HuH-7.5 (cell line): ENCODE measurements at places on chromosomes 5 and 9.

DNA sequence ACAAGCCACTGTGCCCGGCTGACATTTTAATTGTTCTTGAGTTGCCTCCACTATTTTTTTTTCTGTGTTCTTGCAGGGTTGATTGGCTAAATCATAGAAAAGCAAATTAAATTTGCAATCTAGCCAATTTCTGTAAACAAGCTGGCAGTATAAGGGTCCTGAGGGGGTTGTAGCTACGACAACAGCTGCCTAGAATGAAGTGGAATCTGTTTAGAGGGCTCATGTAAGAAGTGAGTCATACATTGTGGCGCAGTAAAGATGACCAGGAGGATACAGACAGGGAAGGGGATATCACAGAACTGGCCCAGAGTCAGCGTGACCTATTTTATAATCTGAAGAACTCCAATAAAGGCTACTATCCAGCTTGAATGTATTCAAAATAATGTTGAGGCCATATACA is 82.2 kb upstream of the TLE1 start:
- no peak for DNase-seq

- no peak for DNase-seq
Observed at GRCh38 chr9:80061940-80062339, 490.2 kb downstream of the TLE4 start.

DNA sequence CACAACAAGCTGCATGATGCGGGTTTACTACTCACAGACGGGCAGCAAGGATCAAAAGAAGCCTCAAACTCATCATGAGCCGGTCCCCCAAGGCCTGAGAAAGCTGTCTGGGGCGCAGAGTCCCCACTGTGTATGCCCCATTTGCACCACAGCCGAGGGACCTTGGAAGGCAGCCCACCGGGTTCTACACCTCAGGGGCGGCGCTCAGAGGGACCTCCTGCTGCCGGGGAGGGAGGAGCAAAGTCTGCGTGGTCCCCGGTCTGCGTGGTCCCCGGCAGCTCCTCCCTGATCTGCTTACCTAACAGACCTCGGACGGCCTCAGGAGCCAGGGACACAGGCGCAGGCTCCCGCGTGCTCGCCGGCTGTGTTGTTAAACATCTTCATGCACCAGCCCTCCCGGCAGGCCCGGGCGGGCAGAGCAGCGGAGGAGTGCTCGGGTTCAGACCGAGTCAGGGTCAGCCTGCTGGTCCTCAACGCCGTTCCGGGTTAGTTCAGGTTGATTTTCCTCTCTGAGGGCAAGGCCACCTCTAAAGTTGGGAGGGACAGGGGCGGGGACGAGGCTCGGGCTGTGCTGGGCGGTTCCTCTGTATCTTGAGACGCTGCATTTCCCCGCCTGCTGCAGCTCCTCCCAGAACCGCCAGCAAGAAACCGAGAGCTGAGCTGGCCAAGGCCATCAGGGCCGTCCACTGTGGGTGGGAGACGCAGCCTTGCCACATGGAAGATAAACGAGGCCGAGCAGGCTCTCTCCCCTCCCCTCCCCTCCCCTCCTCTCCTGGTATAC is 74.6 kb downstream of the MRPL36 start:
- DNase-seq = no peak

DNA sequence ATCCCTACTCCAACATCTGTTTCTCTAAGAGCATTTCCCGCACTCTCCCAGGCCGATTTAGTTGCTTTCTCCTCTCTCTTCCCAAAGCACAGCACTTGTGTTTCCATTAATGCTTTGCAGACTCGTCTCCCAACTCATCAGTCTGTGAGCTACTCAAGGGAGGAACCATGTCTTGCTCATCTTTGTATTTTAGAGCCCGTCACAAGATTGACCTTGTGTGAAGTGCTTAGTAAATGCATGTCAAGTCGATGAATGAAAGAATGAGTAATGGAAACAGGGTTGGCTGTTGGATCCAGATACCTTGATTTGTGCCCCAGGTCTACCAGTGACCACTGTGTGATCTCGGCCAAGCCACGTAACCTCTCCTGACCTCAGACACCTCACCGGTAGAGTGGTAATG is 99.3 kb downstream of the KLF4 start:
- no peak for DNase-seq

- DNase-seq = no peak
Observed at GRCh38 chr9:86222667-86223066, 36.8 kb downstream of the C9orf153 start.

DNA sequence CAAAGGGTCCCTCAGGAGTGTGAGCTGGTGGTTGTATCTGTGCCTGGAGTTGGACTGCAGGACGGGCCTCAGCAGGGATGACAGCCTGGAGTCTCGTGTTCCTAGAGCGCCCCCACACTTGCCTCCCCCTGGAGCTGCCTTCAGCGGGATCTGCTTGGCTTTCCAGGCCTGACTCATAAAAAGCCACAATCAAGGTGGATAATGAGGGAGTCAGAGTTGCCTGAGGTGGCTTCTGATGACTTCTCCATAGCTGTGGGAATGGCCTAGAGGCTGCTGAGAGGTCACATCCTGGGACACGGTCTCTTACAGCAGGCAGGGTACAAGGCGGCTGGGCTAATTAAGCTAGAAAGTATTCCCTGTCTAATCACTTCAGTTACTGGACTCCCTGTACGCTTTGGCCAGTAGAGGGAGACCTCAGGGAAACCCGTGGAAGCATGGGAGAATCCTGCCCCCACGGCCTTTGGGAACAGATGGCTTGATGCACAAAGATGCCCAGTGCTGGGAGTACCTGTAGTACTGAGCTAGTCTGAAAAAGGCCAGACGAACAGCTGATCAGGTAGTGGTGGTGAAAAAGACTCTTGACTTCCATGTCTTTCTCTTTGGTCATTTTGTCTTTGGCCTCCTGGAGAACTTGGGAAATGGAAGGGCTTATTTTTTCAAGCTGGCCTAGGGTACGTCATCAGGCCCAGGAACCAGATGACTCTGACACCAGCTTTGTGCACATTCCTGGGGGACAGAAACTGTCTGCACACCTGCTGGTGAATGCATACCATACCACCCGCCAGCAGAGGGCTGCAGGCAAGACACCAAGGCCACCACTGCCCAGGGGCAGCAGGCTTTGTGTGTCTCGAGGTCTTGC is 16.1 kb upstream of the FRRS1L start:
- peak; percentile 69 for DNase-seq

- no peak for DNase-seq
Observed at GRCh38 chr9:130119519-130120298, 52.5 kb upstream of the NCS1 start.

DNA sequence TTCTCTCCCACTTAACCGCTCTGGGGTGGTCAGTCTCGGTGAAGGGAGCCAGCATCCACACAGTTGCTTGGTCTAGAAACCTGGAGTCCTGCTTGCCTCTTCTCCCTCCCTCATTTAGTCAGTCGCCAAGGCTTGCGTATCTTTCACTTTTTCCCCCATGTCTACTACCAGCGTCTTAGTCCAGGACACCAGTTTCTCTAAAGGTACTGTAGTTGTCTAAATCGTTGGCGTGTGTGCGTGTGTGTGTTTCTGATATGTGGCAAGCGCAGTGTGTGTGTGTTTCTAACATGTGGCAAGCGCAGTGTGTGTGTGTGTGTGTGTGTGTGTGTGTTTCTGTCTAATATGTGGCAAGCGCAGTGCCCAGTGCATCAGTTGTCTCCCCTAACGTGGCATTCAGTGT is 641 bp downstream of the ATP6V1G1 start:
- DNase-seq = no peak
